Fibroblast of skin of scalp (primary cell): ENCODE measurements at places on chromosomes 13 and 19.

- peak; percentile 71 for DNase-seq
Measured at GRCh38 chr13:75830842-75831241, 194.7 kb downstream of the LMO7 start.

DNA sequence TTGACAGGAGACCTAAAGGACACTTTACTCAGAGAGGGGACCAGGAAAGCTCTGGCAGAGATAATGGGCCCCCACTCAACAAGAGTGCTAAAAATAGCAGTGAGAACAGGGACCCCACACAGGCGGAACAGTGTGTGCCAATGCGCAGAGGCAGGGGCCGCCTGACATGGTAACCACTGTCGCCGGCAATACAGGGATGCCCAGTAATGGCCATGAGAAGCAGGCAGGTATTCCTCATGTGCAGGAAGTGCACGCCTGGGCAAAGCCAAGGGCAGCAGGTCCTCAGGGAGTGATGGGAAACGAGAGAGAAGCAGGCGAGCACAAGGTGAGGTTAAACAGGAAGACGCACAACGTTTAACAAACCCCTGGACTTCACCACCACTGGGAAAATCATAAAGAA, 757.1 kb downstream of the LIG4 start:
- DNase-seq = no peak

DNA sequence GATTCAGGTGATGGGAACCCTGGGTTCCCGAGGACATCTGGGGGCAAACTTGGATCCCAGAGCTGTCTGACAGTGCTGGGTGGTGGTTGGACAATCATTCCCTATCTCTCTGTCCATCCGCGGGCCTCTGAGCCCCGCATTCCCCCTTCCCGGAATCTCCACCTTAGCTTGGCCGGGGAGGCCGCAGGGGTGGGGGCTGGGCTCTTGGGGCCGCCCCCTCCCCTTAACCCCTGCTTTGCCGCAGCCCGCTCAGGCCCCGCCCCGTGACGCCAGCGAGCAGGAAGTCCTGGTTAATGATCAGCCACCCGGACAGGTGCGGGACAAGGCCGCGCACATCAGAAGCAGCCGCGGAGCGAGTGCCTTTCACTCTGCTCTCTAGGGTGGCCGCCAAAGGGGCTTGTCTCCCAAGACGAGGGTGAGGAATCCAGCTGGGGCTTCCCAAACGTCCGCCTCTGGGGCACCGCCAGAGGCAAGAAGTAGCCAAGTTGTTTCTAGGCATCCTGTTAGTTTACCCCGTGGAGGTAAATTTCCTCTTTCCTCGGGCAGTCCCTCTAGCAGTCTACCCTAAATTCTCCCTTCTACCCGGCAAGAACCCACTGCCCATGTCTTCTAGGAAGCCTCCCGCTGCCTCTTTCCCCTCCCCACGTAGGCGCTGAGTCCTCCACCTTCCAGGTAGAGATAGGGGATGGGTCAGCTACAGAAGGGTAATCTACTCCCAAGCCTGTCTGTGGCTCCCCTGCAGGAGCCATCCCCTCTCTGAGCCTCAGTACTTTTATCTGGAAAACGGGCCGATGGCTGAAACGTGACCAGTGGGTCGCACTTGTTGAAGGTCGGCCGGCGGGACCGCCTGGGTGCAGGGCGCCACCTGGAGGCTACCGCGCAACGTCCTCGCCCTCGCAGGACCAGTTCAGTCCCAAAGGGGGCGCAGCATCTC, 3.0 kb downstream of the IRF2BP1 start:
- DNase-seq = peak; percentile 86

- no peak for DNase-seq
Measured at GRCh38 chr19:7500811-7501450, 12.1 kb upstream of the PEX11G start.

DNA sequence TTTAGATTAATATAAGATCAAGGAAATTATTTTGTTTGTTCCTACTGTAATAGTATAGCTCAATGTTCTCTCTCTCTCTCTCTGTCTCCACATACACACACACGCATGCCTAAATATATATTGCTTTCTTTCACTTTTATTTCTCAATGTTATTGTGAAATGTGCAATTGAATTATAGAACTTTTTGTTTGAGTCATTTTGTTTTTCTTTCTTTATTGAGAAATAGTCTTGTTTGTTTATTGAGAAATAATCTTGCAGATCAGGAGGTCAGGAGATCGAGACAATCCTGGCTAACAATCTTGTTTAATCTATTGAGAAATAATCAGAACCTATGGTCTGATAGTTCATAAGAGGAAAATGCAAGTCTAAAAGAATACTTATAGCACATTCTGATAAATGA, 1581.3 kb downstream of the EFNB2 start:
- DNase-seq = no peak
